ENCODE measurements at places on chromosomes 7 and 10.

DNA sequence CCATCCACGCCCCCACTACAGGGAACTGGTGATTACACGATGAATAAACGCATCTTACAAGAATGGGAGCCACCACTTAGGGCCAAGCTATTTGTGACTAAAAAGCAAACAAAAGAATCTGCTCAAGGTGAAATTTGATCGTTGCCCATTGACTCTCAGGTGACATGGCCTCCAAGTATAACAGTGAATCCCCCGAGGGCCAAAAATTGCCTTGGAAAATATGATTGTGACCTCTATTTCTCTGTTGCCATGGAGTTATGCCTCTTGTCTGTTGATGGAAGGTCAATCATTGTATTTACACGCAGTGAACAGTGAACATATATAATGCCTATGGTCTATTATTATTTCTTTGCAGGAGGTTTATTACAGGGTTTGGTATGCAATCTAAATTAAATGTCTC is 282.3 kb downstream of the KLF6 start:
- DNase-seq = no peak

- no peak for DNase-seq
Measured at GRCh38 chr10:127151541-127151940, 44.9 kb downstream of the INSYN2A start.

DNA sequence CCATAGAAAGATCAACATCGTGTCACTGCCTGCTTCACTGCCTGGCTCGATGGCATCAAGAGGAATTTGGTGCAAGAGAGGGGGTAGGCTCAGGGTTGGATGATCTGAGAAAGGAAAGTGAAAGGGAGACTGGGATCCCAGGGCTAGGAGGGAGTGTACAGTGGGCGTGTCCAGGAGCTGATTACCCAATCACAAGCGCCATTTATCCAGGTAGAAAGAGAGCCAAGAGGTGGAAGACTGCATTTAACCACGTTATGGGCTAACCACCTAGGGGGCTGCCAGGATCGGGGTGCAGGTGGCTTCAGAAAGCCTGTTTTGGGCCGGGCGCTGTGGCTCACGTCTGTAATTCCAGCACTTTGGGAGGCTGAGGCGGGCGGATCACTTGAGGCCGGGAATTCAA is 10.3 kb downstream of the PODXL start:
- no peak for DNase-seq

GRCh38 chr10:34430685-34431084 is 384.4 kb downstream of the PARD3 start:
- no peak for DNase-seq

- DNase-seq = no peak
Measured at GRCh38 chr10:71995887-71996575, 31.8 kb downstream of the CHST3 start.

DNA sequence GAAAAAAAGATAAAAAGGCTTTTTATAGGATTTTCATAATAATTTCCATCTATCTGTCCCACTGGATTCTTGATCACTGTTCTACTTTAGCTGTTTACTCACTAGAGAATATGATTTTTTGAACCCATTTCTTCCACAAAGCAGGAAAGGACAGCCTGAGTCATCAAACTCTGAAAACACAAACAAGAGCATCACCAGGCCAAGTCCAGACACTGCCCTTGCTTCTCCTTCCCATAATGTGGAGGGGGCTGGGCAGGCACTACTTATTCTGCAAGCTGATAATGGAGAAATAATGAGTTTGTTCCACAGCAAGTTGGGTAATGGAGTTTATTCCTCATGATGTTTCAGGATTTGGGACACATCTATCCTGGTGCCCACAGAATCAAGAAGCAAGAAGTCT is 13.0 kb upstream of the KCNIP2 start:
- no peak for DNase-seq

Data from smooth muscle cell of the brain vasculature (primary cell).